Kidney (tissue), 22 donors: ENCODE measurements at places on chromosomes 12 and 14.

- DNase-seq, result no peak
These were observed 258.3 kb upstream of the STXBP6 start for GRCh38 chr14:25308244-25308643.

DNA sequence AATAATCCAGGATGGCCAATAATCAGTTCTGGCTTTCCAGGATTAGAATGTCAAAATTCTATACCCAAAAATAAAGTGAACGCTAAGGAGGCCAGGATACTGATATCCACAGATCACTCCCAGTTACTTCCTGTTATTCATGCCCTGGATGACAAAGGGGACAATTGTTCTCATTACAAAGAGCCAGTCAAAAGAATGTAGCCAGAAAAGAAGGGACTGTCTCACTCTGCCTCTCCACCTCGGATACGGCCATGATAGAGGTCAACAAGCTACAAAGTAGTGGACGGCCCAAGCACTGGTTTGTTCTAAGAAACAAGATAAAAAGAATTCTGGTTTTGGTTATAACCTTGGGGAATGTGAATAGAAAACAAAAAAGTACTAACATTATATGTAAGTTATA lies 116.1 kb upstream of the ATF7IP start:
- DNase-seq, result no peak

GRCh38 chr14:21534576-21534975 lies 8.4 kb upstream of the SALL2 start:
- DNase-seq, result no peak

DNA sequence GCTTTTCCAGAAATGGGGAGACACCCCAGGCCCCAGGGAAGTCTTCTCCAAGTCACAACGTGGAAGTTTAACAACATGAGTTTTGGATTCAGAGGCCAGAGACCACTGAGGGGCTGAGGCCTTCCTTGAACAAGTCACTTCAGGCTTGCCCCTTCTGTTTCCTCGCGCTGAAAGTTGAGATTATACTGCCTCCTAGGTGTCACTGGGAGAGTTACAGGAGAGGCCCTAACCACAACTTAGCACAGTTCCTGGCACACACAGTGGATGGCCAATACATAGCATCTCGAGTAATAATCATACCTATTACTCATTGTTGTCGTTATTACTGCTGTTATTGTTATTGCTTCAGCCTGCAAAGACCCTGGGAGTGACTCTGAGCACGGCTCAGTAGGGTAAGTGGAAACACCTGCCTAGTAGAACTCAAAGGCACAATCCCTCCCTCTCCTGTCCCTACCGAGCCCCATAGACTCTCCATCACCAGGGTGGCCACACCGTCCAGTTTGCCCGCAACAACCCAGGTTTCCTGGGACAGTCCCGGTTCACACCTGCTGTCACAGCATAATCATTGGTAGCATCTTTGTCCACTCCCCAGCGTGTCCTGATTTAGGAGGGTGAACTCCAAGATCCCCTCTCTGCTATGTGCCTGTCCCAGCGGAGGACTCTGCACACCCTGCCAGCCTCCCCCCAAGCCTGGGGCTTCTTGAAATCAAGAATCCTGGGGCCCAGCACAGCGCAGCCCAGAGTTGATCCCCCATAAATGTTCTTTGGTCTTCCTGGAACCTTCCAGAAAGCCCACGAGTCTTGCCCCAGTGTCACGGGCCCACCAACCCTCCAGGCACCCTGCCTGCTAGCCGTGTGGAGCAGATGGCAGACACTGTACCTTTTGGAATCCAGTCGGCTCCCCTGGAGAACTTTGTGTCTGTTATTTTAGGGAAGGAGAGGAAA lies 85.0 kb downstream of the SYNE3 start:
- DNase-seq, result no peak

DNA sequence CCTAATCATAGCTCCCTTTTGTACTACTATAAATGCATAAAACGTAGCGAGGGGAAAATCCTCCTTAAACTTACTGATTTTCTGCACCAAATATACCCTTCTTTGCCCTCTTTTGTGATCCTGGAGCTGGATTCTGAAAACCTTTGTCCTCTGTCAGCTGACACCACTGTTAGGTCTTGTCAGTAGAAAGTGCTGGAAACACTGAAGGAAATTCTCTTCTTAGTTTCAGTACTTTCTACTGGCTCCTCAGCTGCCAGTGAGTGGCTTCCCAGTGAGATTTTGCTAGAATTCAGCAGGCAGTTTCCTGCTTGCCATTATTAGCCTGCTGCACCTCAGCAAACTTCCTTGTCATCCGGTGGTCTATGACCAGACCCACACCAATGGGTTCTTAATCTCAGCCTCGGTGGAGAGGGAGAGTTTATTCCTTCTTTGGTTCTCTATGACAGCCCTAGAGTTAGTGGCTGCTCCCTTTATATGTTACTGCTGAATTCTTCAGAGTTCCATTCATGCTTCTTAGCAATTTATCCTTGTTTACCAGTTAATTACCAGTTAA lies 476.2 kb downstream of the FSCB start:
- no peak for DNase-seq

DNA sequence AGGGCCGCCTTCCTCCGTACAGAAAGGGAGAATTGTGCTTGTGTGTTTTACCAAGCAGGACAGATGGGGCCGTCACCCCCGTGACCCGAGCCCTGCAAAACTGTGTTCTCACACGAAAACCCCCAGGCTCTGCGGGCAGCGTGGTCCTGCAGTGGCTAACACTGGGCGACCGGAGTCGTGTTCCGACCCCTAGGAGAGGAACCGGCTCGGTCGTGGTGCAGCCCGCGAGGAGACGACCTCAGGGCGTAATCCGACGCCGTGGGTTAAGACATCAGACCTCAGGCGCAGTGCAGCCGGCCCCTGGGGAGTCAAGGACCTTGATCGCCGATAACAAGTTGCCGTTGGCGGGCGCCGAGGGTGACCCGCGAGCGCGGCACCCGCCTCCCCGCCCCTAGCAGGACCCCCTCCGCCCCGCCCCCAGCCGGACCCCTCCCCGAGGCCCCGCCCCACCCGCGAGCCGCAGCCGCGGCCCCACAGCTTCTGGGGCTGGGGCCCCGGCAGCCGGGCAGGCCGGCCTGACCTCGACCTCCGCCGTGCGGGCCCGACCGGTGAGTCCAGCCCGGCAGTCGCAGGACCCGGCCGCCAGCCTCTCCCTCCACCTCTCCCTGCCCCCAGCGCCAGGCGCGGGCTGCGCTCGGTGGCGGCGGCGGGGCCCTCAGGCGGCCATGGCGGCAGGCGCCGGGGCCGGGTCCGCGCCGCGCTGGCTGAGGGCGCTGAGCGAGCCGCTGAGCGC lies at the start of gene CHPT1:
TSS of gene CHPT1 (plus strand) at position 444 of the 733 bp plus-strand sequence. CDS start at position 666, 222 bp downstream.
- DNase-seq, result peak; percentile 77

DNA sequence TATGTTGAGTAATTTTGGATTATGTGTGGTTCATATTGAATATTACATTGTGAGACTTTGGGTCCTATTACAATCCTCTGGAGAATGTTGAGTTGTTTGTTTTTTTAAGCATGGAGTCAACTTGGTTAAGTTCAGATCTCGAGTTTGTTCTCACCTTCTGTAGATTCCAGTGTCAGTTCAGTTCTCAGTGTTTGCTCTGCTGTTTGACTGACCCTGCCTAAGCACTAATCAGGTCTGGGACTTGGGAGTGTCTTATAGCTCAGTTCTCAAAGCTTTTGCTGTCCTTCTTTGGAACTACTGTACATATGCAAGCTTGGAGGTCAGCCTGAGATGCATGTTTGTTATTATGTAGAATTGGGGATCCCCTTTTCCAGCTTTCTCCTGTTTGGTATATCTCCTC lies 63.1 kb downstream of the DIP2B start:
- DNase-seq, result no peak

DNA sequence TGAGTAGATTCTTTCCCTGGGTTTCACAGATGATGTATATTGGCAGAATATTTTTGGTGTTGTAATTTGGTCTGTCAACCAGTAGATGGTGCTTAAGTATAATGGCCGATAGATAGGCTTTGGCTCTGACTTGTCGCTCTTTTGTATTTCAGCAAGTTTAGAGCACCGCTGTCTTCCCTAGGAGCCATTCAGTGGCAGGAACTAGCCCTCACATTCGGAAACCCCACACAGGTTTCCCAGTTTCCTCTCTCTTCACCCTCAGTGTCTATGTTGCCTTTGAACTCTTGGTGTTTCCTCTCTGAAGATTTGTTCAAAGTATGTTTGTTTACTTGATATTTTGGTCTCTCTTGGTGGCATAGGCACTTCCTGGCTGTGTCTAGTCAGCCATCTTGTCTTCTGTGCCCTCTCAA lies 102.2 kb downstream of the GPHN start:
- DNase-seq, result no peak

DNA sequence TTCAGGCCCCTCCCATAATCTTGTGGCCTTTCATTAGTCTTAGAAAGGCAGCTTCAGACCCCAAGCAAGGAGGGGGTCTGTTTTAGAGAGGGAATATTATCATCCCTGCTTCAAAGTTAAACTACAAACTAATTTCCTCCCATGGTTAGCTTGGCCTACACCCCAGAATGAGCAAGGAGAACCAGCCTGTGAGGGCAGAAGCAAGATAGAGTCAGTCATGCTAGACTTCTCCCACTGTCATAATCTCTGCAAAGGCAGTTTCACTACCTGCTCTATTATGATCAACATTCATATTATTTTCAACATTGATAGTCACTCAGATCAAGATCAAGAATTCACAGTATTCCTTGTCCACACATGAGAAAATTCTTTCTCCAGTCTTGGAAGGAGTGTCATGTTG lies 105.1 kb downstream of the GXYLT1 start:
- no peak for DNase-seq

GRCh38 chr14:87869619-87870583 lies 123.1 kb downstream of the GALC start:
- DNase-seq, result no peak

DNA sequence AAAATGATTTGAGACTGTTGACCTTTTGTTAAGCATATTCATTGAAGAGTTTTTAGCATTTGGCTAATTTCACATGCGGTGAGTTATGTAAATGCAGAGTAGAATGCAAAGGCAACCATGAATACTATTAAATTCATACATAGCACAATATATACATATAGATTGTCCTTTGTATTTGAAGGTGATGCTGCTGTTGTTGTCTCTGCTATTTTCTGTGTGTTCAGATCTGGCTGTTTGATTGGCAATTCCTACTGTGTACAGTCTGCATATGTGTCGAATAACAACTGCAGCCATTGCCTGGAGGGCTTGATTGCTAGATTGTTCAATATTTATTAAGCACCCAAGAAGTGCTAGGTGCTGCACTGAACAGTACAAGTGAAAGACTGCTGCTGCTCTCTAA lies 187.4 kb downstream of the FOXG1 start:
- no peak for DNase-seq

DNA sequence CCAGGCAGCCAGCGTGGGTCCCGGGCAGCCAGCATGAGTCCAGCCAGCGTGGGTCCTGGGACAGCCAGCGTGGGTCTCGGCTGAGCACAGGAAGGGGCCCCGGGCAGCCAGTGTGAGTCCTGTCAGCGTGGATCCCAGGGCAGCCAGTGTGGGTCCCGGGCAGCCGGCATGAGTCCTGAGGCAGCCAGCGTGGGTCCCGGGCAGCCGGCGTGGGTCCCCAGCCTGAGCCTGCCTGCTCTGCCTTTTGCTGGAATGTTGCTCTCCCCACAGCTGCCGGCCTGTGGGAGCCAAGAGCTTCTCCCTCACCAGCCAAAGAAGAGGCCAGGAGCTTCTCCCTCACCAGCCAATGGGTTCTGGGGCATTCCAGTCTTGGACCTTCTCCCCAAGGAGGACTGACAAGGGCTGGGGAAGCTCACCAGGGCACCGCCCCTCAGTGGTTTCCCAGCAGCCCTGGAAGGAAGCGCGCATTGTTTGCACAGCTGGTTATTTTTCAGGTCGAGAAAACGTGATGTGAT lies 15.0 kb upstream of the RFLNA start:
- no peak for DNase-seq

DNA sequence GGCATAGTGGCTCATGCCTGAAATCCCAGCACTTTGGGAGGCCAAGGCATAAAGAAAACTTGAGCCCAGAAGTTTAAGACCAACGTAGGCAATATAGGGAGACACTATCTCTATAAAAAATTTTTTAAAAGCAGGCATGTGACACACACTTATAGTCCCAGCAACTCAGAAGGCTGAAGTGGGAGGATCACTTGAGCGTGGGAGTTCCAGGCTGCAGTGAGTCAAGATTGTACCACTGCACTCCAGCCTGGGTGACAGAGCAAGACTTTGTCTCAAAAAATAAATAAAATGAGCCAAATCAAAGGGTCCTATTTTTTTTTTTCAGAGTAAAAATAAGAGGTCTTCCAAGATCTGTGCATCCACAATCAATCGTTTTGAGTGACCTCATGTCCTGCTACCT lies 237.6 kb downstream of the SLC16A7 start:
- no peak for DNase-seq

DNA sequence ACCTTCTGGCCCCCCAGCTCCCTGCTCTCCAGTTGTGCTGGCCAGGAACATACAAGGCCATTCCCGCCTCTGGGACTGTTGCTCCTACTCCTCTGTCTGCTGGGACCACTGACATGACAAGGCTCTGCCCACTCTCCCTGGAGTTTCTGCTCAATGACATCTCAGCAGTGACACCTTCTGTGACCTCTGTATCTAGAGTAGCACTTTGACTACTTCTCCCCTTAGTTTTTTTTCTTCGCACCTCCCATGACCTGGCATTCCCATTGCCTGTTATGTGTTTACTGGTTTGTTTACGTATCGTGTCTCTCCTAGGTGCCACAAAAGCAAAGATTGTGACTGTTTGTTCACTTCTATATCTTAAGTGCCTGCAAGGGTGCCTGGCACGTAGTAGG lies 40.1 kb upstream of the TMEM263 start:
- no peak for DNase-seq

DNA sequence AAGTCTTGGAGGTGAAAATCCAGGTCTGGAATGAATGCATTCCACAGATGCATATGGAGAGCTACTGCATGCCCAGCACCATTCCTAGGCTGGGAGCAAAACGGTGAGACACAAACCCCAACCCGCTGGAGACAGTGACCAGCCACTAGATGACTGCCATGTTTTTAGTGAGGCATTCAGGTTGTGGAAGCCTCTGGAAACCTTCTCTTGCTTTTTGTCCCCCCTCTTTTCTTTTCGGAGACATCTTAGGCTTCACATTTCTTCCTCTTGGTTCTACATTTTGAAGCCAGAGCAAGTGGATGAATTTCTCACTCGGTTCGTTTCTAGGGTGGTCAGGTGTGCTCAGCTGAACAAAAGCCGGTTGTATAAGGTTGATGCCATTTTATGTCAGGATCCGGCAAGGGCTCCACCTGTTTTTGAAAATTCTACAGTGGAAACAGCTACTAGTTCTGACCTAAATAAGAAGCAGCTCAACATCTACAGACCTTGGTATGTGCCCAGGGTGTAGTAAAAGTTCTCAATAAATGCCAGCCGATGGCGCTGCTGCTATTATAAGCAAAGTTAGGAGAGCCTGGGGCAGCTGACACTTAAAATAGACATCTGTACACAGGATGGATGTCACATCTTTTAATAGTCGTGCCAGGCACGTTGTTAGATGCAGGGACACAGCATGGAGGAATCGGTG lies 1.8 kb upstream of the ZNF839 start:
- no peak for DNase-seq

DNA sequence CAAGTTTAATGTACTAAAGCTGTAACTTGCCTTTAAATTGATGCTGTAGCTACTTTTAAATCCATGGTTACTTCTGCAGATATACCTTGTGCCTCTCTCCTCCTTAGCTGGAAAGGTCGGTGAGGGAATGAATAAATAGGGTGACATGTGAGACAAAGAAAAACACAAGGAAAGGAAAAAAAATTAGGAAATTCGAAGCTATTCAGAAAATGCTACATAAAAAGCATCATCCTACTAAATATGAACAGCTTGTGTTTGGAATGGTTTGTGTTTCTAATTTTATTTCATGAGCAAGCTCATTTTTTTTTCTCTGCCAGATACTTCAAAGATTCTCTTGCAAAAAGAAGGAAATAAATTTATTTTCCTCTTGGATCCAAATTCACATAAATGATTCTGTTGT lies 186.3 kb upstream of the NUDT4 start:
- DNase-seq, result no peak
